CD4-positive, alpha-beta T cell (primary cell): ENCODE measurements at places on chromosomes 13 and 19. TPM values are rescaled to one million over a fixed set of nuclear protein-coding genes. Genes with fewer than 3 reads are reported as not detected.

- H3K36me3 ChIP-seq, result no peaks in the 10 kb centered on the region
- DNase-seq, result no peak
- H3K4me3 ChIP-seq, result no peak overlapping the region
- H3K4me1 ChIP-seq, result no peaks in the 10 kb centered on the region
Measured at GRCh38 chr19:5355076-5355475, 14.5 kb upstream of the PTPRS start.

DNA sequence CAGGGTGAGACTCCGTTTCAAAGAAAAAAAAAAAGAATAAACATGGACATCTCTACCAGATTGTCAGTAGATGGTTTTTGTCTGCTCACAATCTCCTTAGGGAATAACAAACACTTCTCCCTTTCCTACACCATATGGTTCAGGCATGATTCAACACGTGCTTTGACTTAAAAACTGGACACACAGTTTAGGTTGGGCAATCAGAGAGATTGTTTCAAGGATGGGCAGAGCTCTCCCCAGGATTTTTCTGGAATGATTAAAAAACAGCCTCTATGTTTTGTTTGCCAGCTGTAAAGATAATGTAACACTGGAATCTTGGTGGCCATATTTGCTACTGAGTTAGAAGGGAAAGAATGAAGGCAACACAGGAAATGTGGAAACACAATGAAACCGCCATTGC is 150.1 kb upstream of the TSC22D1 start:
- no peaks in the 10 kb centered on the region for H3K27me3 ChIP-seq
- no peak for DNase-seq
- no peaks in the 10 kb centered on the region for H3K36me3 ChIP-seq

- no peaks in the 10 kb centered on the region for H3K27me3 ChIP-seq
- no peaks in the 10 kb centered on the region for H3K36me3 ChIP-seq
- no peak overlapping the region for H3K27ac ChIP-seq
- DNase-seq, result no peak
- H3K4me3 ChIP-seq, result no peak overlapping the region
Measured at GRCh38 chr13:30665638-30666037, 47.9 kb downstream of the USPL1 start.

GRCh38 chr19:33298146-33298911 is 4.0 kb downstream of the CEBPA start:
- H3K27me3 ChIP-seq, result peaks cover 15% of the 10 kb centered on the region
- no peak for DNase-seq
- peaks cover 25% of the 10 kb centered on the region for H3K4me1 ChIP-seq
- no peaks in the 10 kb centered on the region for H3K36me3 ChIP-seq
- no peak overlapping the region for H3K27ac ChIP-seq

The ZNF791 gene
- 102 TPM for total RNA-seq

The ZNF296 gene
- total RNA-seq, result 2.4 TPM

The ZNF99 gene
- total RNA-seq, result not detected
